ENCODE measurements at places on chromosomes 6 and 20.
A peak's percentile ranks its signal among the peaks of the same experiment; 100 is the strongest.

GRCh38 chr6:109076377-109076776, 18.3 kb downstream of the SESN1 start:
- DNase-seq: no peak

- DNase-seq: no peak
Measured at GRCh38 chr20:58586565-58587093, 64.5 kb upstream of the STX16 start.

- DNase-seq: no peak
Measured at GRCh38 chr20:63917811-63918210, 22.9 kb downstream of the DNAJC5 start.

DNA sequence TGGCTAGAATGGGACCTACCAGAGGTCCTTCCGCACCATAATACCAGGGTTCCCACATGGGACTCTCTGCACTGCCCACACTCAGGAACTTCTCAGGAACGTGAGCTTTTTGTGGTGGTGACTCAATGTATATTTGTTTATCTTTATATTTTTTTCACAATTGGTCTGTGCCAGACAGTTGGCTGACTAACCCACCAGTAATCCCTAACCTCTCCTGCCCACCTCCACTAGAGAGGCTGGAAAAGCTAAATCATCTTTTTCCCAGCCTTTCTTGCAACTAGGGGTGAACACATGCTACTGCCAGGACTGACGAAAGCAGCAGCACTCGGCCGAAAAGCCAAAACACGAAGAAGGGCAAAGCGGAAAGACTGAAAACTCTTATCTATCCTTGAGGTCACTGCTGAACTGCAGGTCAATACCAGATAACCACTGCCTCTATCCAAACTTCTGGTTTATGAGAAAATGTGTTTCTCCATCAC, 112.9 kb downstream of the TRERF1 start:
- DNase-seq: peak; percentile 89

DNA sequence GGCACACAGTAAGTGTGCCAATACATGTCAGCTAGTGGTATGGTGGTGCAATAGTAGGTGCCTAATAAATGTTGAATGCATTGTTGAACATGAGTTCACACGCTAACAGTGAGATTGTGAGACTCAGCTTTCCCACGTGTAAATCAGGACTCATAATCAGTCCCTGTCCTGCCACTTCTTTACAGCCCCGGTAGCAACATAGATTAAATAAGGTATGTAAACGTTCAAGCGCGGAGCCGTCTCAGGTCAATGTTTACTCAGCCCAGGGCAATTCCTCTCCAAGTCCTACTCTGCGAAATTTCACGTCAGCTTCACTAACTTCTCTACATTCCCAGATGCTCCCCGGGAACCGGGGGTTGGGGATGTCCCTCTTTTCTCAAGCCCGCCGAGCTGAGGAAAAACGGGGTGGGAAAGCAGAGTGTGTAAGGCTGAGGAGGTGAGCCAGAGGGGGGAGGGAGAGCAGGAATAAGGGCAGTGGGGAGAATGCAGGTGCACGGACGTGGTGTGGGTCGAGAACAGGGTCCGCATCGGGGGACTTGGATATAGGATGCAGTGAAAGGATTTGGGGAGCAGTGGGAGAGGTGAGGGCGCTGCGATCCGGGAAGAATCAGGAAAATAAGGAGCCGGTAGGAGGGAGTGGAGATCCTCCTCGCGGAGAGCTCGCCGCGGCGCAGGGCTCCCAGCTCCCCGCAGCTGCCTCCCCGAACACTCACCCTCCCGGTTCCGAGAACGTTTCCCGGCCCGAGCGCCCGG, 544 bp upstream of the TP53INP2 start:
- no peak for DNase-seq

DNA sequence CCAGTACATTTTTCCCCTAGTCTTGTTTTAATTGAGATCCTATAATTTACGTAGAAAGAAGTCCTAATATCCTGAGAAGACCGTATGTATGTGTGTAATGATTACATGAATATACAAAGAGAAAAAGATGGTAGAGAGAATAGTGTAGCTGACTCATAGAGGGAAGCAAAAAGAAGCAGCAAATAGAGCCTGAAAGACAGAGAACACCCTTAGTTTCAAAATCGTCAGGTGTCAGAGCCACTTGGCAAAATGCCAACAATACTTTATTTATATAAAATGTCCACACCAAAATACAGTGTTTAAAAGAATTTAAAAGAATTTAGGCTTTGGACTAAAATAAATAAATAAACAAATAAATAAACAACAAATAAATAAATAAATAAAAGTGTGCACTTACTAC, 1414.1 kb upstream of the EYS start:
- DNase-seq: no peak

DNA sequence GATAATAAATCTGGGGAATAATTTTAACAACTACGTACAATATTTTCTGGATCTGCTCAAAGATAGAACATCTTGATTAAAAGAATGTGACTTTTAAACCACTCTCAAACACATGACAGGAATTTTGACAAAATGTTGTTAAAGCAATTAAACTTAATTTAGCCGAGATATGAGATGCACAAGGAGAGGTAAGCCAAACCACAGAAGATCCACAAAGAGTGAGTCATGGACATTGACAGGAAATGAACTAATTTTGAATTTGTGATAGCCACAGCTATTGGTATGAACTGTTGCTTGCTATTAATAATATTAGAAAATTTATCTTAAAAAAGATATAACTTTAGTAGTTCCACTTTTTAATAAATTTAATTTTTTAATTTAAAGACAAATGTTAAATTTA, 27.8 kb upstream of the VGLL2 start:
- no peak for DNase-seq

GRCh38 chr20:12715991-12716680, 292.6 kb upstream of the SPTLC3 start:
- DNase-seq: no peak

DNA sequence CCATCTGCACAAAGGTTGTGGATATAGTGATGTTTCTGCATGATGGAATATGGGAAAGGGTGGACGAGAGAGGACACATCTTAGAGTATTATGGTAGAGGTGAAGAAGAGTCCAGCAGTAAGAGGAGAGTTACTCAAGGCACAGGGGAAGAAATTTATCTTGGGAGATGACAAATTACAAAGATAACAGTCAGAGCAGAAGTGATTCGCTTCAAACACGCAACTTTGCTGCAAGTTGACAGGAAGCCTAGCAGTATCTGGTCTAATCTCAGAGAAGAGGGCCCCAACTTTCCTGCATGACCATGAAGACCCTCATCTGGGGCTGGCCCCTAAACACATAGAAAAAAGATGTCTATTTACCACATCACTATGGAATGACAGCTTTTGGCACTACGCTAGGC, 1.2 kb upstream of the CALHM6 start:
- DNase-seq: no peak

GRCh38 chr20:42391807-42392206, 773.6 kb upstream of the CHD6 start:
- no peak for DNase-seq
